ENCODE measurements at places on chromosomes 5 and 9. TPM values are rescaled to one million over a fixed set of nuclear protein-coding genes. Genes with fewer than 3 reads are reported as not detected.

- no peak for DNase-seq
Observed at GRCh38 chr5:3615217-3615616, 19.6 kb downstream of the IRX1 start.

GRCh38 chr9:35731415-35732184, 395 bp downstream of the TLN1 start:
- DNase-seq = no peak

DNA sequence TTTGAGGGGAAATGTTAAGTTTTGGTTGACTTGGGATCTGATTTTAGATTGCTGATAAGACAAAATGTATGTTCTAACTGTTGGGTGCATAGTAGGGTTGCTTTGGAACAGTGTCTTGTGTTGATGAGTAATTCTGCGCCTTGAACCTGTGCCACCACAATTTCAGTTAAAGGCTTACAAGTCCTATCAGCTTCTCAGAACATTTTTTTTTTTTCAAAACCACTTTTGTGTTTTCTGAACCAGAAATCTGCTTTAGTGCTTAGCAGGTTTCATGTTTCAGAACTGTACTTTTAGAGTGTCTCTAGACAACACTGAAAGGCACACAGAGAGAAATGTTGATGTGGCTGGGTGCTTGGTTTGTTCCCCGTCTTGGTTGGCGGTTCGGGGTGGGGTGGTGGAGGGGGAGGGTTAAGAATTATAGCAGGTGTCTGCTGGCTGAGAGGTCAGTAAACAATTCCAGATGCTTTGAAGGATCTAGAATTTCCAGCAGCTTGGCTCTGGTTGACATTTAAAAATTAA, 84.6 kb downstream of the ANKRD55 start:
- DNase-seq = no peak

GRCh38 chr5:112374356-112374755, 44.7 kb downstream of the EPB41L4A start:
- DNase-seq = no peak

- no peak for DNase-seq
Observed at GRCh38 chr9:115209601-115210306, 91.8 kb upstream of the TNC start.

DNA sequence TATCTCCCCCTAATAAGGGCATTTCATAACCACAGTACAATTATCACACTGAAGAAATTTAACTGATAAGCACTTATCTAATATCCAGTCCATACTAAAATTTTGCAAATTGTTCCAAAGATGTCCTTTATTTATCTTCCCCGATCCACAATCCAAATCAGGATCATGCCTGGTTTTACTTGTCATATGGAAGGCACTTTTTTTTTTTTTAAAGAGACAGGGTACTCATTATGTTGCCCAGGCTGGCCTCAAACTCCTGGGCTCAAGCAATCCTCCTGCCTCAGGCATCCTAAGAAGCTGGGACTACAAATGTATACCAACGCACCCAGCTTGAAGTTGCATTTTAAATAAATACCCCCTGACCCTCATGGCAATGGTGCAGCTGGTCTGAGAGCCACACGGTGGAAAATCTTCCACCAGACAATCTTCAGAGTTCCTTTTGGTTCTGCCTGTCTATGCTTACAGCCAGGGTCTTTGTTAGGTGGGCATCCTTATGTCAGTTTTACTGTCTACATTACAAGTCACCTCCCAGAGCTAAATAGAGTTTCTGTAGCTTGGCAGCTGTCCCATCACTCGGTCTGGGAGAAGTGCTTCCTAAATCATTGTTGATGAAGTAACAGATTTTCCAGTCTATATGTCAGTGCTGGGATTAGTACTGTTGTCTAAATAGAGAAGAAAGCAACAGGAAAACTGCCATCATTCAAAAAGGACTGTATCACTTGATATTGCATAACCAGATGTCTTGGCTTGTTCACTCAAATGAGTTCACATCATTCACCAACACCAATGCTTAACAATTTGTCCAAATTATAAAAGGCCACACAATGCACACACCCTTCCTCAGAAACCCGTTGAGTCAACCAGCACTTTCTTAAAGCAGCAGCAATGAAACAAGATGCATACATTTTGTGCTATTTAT, 26.4 kb downstream of the PTPN3 start:
- DNase-seq = no peak

DNA sequence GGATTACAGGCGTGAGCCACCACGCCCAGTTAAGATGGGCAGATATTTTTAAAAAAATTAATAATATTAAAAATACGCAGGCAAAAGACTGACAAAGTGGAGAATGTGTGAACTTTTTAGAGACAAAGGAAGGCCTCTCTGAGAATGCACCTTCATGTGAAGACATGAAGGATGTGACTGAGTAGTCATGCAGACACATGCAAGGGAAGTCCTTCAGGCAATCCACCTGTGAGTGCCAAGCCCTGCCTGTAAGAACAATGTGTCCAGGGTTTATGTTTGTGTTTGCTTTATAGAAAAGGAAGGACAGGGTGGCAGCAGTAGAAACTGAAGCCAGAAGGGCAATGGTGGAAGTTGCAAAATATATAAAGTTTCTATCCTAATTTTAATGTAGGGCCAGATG, 169.2 kb downstream of the EDIL3 start:
- DNase-seq = no peak

DNA sequence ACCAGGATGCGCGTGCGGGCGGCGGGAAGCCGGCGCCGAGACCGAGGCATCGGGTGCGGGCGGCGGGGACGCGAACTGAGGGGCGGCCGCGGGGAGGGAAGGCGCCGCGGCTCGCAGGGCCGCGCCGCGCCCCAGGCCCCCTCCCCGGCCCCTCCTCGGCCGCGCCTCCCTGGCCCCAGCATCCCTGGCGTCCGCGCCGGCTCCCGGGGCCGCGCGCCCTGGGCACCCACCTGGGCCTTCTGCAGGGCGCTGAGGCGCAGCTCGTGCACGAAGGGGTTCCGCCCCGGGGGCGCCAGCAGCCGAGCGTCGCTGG, 324 bp downstream of the LPCAT1 start:
- no peak for DNase-seq

- DNase-seq = no peak
Observed at GRCh38 chr9:93612796-93613154, 36.4 kb downstream of the PHF2 start.

DNA sequence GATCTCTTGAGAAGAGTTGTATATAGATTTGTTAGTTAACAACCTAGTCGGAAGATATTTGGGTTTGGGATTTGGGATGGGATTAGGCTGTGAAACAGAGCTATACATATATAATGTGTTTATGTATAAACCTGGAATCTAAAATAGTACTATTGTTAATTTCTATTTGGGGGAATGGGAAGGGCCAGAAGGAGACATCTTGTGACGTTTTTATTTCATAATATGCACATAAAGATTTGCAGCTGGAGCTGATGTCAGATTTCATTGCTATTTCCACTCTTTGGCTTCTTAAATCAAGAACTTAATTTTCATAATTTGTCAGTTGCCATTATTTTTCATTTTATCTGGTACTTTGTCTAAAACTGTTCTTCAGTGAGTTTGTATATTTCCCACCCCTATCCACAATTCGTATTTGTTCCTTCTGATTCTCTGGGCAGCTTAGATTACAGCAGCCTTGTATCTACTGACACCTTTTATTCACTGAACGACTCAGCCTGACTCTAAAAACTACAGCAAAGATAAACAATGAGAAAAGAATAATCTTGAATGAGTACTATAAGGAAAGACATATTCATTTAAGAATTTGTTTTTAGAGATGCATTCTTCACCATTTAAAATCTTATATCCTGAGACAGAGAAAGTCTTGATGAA, 86.9 kb downstream of the YTHDC2 start:
- DNase-seq = no peak

GRCh38 chr9:120863833-120864232, 13.2 kb downstream of the PHF19 start:
- DNase-seq = no peak

GRCh38 chr5:4514067-4514648, 626.0 kb upstream of the ADAMTS16 start:
- no peak for DNase-seq

GRCh38 chr5:121378559-121379359, 472.9 kb upstream of the FTMT start:
- no peak for DNase-seq

- no peak for DNase-seq
Observed at GRCh38 chr5:164359260-164360255, 854.1 kb downstream of the MAT2B start.

- DNase-seq = no peak
Observed at GRCh38 chr5:73205305-73205704, 32.3 kb downstream of the TMEM174 start.

GRCh38 chr5:142342128-142342981, 17.5 kb upstream of the SPRY4 start:
- no peak for DNase-seq

- DNase-seq = no peak
Observed at GRCh38 chr5:125370461-125371205, 624.2 kb upstream of the ZNF608 start.

DNA sequence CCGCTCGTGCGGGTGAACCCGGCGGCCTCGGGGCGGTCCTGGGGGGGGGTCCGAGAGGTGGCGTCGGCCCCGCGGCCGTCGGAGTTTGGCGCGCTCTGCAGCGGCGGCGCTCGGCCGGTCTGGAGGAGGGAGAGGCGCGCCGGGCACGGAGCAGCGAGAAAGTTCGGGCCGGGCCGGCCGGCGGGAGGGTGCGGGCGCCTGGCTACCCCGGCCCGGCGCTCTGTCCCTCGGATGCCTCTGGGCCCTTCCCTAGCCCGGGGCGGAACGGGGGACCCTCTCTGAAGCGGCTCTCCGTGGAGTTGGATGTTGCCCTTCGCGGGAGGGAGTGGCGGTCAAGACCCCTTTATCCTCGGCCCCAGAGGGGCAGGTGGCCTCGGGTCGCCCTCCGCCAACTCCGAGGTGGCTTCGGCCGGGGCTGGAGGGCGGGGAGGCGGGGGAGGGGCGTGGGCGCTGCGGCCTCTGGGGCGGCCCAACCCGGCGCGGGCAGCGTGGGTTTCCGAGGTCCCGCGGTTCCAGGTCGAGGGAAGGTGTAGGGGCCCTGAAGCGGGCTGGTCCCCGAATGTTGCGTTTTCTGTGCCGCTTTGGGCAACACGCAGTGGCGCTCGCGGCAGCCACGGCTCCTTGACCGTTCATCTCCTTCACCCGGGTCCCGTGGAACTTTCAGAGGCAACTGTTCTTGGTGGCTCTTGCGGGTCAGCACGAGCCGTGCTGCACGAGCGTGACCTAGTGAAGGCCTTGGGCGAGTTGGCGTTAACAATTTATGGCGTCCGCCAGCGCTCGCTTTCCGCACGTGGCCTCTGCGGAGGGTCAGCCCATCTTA, 290.5 kb downstream of the DOCK8 start:
- peak; percentile 30 for DNase-seq

GRCh38 chr9:100700689-100701318, 122.9 kb downstream of the CAVIN4 start:
- no peak for DNase-seq

DNA sequence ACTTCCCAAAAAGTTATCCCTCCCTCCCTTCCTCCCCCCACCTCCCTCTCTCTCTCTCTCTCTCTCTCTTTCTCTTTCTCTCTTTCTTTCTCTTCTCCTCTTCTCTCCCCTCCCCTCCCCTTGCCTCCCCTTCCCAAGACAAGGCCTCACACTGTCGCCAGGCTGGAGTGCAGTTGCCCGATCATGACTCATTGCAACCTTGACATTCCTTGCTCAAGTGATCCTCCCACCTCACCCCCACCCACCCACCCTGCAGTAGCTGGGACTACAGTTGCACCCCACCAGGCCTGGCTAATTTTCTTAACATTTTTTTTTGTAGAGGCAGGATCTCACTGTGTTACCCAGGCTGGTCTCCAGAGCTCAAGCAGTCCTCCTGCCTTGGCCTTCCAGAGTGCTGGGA, 32.8 kb downstream of the VPS13A start:
- DNase-seq = no peak

DNA sequence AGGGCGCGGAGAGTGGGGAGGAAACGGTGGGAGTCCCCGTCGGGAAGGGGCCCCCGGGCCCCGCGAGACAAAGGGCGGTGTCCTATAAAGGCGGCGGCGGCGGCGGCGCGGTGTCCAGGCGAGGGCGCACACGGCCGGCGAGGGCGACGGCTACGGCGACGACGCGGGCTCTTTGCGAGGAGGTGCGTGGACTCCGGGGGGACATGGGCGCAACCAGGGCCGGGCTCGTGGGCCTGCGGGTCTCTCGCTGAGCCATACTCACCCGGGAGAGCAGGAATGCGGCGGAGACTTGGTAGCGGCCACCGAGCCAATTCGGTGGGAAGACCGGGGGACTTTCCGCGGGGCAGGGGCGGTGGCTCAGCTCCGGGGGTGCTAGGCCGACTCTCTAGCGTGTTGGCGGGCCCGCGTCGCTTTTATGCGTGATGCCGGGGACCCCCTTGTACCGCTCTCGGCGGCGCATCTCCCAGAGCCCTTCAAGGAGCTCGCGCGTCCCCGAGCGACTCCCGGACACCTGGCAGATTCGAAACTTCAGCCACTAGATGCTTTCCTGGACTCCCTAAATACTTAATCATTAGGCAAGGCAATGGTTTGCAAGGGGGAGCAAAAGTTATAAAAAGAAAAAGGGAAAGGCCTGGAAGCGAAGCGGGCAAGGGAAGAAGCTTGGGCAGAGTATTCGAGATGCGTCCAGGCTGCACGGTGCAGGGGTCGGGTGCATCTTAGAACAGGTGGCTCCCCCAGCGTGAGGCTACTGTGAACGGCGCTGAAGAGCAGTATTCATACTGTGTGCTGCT, 5.9 kb upstream of the TAL2 start:
- DNase-seq = peak; percentile 31

DNA sequence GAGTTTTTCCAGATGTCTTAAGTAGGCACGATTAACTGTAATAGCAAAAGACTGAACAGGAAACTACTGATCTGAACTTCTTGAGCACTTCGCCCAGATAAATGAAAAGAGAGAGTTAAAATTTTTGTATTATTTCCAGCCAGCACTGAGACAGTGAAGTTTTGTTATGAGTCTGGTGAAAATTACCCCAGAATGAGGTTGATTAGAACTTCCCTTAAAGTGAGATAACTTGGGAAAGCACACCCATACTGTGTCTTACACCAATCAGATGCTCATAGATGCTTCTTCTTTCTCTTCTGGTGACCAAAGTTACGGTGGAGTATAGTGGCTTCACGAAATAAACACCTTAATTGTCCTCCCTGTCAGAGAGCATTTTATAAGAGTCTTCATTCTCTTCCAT, 131.8 kb upstream of the SLC12A2 start:
- DNase-seq = no peak

- no peak for DNase-seq
Observed at GRCh38 chr9:106637486-106637885, 225.5 kb upstream of the ZNF462 start.

Gene CKMT2
- not detected for total RNA-seq

Gene DMRTA1
- total RNA-seq = not detected

Gene TCF7
- 15.8 TPM for total RNA-seq

Gene BARHL1
- total RNA-seq = not detected

Gene WDR38
- not detected for total RNA-seq

Gene OTULIN
- 94.0 TPM for total RNA-seq

Gene ENTPD2
- total RNA-seq = not detected

Gene CFAP157
- total RNA-seq = not detected

Gene NDST1
- 8.1 TPM for total RNA-seq

Gene LMX1B
- not detected for total RNA-seq

Gene CCDC152
- total RNA-seq = 6.9 TPM

Gene NIPAL4
- total RNA-seq = 2.7 TPM

Gene CAMK2A
- not detected for total RNA-seq
